Activated CD8-positive, alpha-beta memory T cell treated with anti-CD3 and anti-CD28 coated beads for 48 hours (primary cell): ENCODE measurements at places on chromosomes 1 and 21.

DNA sequence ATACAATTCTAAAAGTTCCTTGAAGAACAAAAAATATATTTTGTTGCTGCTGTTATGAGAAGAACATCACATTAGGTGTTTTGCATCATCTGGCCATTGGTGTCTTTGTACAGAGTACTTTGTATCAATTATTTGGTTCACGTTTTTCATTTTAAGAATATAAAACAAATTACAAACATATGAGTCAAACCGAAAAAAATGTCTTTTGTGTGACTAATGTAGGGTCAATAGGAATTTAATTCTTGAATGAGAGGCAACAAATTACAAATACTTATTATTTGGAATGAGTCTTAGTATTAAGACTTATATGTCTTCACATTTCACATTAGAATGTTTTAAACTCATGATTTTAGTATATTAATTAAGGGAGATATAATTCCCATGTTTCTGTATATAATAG, 54.8 kb downstream of the NR5A2 start:
- DNase-seq = no peak

GRCh38 chr1:95304803-95305202, 70.8 kb downstream of the RWDD3 start:
- DNase-seq = no peak

- DNase-seq = no peak
Measured at GRCh38 chr1:27430903-27431600, 38.6 kb downstream of the GPR3 start.

GRCh38 chr21:38490411-38491020, 7.8 kb downstream of the ERG start:
- no peak for DNase-seq

DNA sequence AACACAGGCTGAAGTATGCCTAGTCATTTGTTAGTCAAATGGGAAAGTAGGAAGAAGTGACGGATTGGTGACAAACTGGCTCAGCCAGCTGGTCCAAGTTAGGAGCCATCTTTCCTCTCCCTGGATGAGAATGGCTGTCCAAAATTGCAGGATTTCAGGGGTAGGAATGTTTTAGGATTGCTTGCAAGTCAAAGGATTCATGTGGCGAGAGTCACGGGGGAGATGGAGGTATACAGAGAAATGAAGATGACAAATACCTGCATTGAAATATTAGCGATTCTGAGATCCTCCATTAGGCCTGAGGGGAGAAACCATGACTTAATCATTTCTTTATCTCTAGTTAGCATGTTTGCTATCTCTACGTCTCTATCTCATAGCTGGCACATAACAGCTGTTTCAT, 41.8 kb upstream of the PIGC start:
- no peak for DNase-seq

DNA sequence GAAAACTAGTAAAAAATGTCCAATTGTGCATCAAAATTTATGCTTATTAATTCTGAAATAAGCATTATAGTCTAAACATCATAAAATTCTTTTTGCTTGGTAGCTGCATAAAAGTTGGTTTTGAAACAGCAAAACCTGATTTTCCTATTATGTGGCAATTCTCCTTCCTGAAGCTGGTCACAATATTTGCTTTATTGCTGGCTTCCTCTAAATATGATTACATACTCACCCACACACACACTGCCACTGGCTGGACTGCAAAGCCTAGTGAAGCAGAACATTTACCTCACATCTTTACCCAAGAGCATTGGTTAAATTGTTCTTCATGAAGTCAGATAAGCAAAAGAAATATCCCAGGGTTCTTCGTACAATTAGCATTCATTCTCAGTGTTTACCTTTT, 103.0 kb downstream of the NR5A2 start:
- no peak for DNase-seq
